ENCODE measurements at places on chromosomes 1 and 21.

DNA sequence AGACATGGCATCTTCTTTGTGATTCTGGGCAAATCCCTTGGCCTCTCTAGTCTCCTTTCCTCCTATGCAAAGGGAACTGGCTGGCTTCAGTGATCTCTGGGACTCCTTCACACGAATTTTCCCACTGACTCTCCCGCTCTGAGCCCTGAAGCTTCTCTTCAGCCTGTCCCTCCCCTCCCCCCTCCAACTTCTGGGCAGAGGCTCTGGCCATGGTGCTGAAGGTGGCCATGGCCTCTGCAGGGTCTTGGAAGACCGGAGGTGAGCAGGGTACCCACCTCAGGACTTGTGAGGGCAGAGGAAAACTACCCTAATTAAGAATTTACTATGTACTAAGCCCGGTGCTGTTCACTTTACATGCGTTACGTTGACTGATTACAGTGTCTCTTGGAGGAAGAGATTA, 29.4 kb upstream of the POU3F1 start:
- peak; percentile 57 for DNase-seq

GRCh38 chr1:87961992-87962391, 633.3 kb downstream of the LMO4 start:
- no peak for DNase-seq

DNA sequence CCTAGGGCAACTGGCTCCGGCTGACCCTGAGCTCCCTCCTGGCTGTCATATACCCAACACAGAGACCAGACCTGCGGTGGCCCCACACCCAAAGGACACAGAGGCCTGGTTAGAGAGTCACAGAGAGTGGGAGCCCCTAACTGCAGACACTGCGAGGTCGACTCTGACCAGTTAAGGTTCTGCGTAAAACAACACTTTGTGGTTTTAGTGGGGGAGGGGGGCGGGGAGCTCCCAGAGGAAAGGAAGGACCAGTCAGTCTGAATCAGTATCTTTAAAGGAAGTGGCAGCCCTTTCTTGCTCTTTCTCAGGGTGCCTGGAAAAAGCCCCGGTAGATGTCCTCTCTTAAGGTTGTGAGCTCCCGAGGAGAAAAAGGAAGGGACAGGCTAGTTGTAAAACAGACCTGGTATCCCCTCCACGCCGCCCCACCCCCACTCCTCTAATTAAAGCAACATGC, 2.4 kb downstream of the SSBP3 start:
- no peak for DNase-seq

DNA sequence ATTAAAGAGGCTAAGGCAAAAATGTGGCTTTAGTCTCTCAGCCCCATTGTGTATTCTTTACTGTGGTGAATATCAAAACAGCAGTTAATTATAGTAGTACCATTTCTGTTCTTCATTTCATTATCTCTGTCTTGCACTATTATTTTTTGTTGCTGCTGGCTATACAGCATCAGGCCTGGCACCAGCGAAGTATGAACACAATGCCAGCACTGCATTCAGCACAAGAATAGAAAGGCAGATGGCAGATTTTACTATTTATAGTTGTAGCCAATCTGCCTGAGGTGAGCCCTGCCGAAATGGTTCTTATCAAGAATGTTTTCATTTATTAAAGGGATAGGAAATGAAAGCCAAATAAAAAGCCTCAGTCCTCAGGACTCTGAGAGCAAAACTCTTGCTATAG, 72.1 kb downstream of the GPR52 start:
- no peak for DNase-seq

DNA sequence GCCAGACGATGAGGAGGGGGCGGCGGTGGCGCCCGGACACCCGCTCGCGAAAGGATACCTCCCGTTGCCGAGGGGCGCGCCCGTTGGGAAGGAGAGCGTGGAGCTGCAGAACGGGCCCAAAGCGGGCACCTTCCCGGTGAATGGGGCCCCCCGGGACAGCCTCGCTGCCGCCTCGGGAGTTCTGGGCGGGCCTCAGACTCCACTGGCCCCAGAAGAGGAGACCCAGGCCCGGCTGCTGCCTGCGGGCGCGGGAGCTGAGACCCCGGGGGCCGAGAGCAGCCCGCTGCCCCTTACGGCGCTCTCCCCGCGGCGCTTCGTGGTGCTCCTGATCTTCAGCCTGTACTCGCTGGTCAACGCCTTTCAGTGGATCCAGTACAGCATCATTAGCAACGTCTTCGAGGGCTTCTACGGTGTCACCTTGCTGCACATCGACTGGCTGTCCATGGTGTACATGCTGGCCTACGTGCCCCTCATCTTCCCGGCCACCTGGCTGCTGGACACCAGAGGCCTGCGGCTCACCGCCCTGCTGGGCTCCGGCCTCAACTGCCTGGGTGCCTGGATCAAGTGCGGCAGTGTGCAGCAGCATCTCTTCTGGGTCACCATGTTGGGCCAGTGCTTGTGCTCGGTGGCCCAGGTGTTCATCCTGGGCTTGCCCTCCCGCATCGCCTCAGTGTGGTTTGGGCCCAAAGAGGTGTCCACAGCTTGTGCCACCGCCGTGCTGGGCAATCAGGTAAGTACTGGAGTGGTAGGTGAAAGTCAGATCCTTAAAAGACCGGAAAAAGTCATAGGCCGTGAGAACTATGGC, 588 bp downstream of the FLVCR1 start:
- DNase-seq, result no peak

DNA sequence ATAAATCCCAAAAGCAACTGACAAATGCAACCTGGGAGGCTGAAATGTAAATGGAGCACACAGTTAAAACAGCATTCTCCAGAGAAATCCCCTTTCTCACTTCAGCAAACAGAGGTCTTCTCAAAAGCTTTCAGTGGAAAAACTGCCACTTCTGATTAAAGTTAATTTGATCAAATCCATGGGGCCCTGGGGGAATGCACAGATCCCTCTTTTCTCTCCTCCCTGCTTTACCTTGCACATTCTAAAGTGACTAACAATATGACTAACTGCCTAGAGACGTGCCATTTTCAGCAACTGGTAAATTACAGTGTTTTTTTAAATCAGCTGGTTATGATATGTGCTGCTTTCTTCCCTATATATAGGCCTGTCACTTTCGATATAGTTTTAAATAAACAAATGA, 142.5 kb downstream of the RERE start:
- DNase-seq, result no peak

GRCh38 chr1:174768949-174769348, 230.8 kb upstream of the CACYBP start:
- DNase-seq, result no peak

DNA sequence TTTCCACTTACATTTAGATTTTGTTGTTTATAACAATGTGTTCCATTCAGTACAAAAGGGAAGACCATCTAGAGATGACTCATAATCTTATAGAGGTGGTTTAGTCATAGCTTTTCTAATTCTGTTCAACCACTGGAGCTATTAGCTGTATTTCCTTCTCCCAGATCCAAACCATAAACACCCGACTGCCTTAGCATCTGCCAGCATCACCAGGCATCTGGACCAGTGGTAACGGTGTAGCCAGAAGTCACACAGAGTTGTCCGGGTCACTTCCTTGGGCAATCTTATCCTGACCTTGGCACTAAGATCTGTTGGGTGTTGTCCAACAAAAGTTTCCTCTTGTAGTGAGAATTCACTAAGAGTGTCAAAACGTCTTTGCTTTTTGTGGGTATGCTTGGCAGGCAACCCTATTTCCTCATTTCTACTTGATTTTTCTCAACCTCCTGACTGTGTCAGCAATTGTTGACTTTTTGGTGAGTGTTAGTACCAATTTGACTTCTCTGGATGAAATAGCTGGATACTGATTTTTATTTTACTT, 372.1 kb upstream of the B3GALT2 start:
- no peak for DNase-seq

- no peak for DNase-seq
Measured at GRCh38 chr1:225155555-225155954, 226.1 kb downstream of the DNAH14 start.

GRCh38 chr1:166905900-166906299, 29.8 kb upstream of the TADA1 start:
- no peak for DNase-seq

GRCh38 chr1:17765444-17766411, 10.6 kb downstream of the ACTL8 start:
- DNase-seq, result no peak

DNA sequence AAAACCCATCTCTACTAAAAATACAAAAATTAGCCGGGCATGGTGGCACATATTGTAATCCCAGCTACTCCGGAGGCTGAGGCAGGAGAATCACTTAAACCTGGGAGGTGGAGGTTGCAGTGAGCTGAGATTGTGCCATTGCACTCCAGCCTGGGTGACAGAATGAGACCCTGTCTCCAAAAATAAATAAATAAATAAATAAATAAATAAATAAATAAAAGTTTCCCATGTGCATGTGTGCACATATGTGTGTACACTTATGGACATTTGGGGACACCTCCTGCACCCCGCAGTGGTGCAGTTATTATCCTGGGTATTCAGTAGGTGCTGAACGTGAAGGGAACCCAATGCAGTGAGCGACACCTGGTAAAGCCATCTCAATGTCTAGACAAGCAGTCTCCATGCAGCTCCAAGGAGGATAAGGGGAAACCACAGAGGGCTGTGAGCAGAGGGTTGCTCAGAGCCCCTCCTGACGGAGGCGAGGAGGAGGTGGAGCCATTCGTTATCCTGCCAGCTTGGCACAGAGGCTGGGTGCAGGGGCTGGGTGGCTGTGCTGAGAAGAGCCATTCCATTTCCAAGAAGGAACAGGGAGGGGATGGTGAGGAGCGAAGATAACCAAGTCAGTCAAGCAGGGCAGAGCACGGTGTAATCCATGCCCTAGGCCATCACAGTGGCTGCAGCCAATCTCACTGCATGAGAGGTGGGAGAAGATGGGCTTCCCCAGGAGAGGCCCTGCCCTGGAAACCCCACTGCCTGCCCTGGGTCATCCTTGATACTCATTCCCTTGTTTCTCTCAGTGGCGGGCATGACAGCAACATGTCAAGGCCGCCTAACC, 25.6 kb downstream of the UBIAD1 start:
- DNase-seq, result no peak

- DNase-seq, result no peak
Measured at GRCh38 chr1:21552715-21553114, 43.5 kb downstream of the ALPL start.

GRCh38 chr1:26021647-26022403, at the start of gene EXTL1:
TSS of gene EXTL1 (plus strand) at chr1:26021775. CDS start at chr1:26022647, 872 bp downstream.
- peak; percentile 68 for DNase-seq

DNA sequence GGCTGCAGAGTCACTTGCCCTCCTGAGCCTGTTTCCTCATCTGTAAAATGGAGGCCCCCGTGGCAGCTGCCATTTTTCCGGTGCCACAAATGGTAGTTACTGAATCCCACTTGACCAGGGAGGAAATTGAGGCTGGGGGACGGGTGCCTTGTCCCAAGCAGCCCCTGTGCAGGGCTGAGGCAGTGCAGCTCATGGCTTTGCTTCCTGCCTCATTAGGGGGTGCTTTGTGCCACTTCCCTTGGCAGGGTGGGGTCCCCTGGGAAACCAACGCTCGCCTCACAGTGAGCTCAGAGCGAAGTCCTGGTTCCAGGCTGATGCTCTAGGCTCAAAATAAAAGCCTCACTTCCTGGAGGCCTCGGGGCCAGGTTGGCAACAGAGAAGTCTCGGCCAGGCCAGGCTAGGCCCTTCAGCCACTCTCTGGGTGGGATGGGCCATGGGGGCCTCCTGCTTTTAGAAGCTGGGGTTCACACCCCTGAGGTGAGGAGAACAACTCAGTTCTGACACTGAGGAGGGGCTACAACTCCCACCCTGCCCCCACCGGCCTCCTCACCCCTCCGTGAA, 6.8 kb downstream of the LAPTM5 start:
- no peak for DNase-seq

GRCh38 chr1:20344738-20345137, 54.1 kb downstream of the VWA5B1 start:
- DNase-seq, result no peak

DNA sequence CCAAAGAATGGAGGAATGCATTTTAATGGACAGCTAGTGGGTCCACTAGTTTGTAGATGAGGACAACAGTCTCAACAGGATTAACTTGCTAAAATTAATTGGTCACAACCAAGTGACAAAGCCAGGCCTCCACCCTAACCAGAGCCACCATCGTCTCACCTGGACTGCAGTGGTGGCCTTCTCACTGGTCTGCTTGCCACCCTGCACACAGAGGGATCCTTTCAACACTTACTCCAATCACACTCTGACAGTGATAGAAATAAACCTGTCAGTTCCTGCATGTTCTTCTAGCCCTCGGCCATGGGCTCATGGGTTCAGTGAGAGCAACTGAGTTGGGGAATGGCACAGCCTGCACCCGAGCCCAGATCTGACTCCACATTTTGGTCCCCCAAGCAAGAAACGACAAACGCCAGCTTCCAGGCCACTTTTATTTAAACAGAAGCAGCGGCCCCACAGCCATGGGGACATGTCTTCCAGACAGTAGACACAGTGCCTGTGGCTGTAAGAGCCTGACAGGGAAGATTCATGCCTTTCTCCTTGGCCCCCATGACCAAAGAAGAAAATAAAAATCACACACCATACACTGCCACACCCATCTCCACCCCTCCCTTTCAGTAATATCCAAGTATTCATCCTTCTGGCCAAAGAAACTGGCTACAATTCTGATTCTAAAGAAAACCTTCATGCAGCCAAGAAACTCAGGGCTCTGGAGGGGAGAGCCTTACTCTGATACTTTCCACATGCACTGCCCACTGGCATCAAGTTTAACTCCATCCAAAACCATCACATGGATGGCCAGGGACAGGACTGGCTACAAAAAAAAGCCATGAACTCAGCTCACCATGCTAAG, 37.6 kb downstream of the DHCR24 start:
- DNase-seq, result no peak

GRCh38 chr1:221416723-221417122, 325.2 kb downstream of the DUSP10 start:
- DNase-seq, result no peak

GRCh38 chr1:5478156-5478695, 514.0 kb downstream of the NPHP4 start:
- no peak for DNase-seq

DNA sequence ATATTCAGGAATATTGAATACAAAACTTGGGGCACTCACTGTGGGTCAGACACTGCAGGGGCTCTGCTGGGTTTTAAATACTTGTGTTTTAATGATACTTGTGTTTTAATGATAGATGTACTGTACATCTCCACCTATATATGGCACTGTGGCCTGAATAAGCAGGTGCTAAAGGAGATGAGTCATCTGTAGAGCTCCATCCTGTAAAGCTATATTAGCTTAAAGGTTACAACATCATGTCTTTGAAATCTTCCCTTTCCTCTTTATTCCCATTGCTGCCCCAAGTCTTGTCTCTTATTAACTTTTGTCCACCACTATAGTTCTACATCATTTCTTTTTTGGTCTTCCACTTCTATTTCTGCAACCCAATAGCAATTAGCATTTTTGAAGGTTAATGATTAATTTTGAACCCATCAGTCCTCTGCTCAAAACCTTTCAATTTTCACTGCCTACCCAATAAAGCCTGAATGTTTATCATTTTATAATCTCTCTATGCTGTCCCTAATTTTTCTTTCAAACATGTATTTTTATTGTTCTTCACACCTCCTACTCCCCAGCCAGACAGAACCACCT, 113.3 kb upstream of the PTGFR start:
- DNase-seq, result no peak

Measured in neuronal stem cell (in vitro differentiated cells).